ENCODE measurements at places on chromosomes 11 and 22. TPM values are rescaled to one million over a fixed set of nuclear protein-coding genes. Genes with fewer than 3 reads are reported as not detected.
A peak's percentile ranks its signal among the peaks of the same experiment; 100 is the strongest.

OR51E2 gene
- total RNA-seq: not detected

FGF19 gene
- total RNA-seq: not detected

UBQLNL gene
- total RNA-seq: 4.3 TPM

PRR33 gene
- total RNA-seq: not detected

DNA sequence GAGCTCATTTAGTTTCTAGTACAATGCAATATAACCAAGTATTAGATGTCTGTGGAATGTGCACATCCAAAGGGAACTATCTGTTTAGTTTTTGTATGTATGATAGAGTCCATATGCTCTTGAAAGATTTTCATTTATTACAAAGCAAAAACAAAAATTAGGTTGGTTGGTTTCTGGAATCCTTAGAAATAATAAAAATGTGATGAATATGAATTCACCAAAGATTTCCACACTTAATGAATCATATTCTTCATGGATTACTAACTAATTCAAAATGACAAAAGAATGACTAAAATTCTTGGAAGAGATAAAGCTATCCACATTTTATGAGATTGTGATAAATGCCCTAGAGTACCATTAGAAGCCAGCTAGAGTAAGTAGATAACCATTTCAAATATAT, 261.1 kb downstream of the SBF2 start:
- no peak overlapping the region for H3K4me3 ChIP-seq
- no peak for DNase-seq
- H3K27me3 ChIP-seq: no peaks in the 10 kb centered on the region
- no peaks in the 10 kb centered on the region for H3K4me1 ChIP-seq
- H3K36me3 ChIP-seq: no peaks in the 10 kb centered on the region

DNA sequence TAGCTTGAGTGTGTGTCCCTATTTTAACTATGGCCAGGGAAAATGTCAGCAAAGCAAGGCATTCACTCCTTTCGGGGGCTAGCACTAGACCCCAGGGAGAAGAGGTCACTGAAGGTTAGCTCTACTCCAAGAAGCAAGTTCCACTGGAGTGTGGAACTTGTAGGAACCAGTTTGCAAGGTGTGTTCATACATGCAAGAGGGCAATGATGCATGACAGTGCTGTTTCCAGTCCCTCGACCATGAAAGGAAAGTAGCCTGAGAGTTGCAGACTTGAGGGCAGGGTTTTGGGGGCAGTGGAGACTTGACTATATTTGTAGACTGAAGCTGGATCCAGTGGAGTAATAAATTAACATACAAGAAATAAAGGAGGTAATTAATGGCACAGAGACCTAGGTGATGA, 21.6 kb upstream of the SLC36A4 start:
- H3K27ac ChIP-seq: no peak overlapping the region
- no peaks in the 10 kb centered on the region for H3K27me3 ChIP-seq
- no peak overlapping the region for H3K4me3 ChIP-seq
- no peak for DNase-seq
- peaks cover 13% of the 10 kb centered on the region for H3K4me1 ChIP-seq
- no peaks in the 10 kb centered on the region for H3K36me3 ChIP-seq

- H3K4me1 ChIP-seq: peaks cover 6% of the 10 kb centered on the region
- H3K27me3 ChIP-seq: no peaks in the 10 kb centered on the region
- no peaks in the 10 kb centered on the region for H3K36me3 ChIP-seq
- H3K27ac ChIP-seq: no peak overlapping the region
Measured at GRCh38 chr11:8330404-8330803, 66.7 kb upstream of the LMO1 start.

GRCh38 chr22:44574057-44574639, 76.1 kb upstream of the RTL6 start:
- H3K27me3 ChIP-seq: no peaks in the 10 kb centered on the region
- peak; percentile 32 for DNase-seq
- H3K4me3 ChIP-seq: no peak overlapping the region
- H3K4me1 ChIP-seq: peaks cover 7% of the 10 kb centered on the region
- no peaks in the 10 kb centered on the region for H3K36me3 ChIP-seq

GRCh38 chr22:49962012-49962750, 1.6 kb downstream of the PIM3 start:
- DNase-seq: peak; percentile 86
- H3K4me1 ChIP-seq: peaks cover 63% of the 10 kb centered on the region
- H3K36me3 ChIP-seq: peaks cover 10% of the 10 kb centered on the region

DNA sequence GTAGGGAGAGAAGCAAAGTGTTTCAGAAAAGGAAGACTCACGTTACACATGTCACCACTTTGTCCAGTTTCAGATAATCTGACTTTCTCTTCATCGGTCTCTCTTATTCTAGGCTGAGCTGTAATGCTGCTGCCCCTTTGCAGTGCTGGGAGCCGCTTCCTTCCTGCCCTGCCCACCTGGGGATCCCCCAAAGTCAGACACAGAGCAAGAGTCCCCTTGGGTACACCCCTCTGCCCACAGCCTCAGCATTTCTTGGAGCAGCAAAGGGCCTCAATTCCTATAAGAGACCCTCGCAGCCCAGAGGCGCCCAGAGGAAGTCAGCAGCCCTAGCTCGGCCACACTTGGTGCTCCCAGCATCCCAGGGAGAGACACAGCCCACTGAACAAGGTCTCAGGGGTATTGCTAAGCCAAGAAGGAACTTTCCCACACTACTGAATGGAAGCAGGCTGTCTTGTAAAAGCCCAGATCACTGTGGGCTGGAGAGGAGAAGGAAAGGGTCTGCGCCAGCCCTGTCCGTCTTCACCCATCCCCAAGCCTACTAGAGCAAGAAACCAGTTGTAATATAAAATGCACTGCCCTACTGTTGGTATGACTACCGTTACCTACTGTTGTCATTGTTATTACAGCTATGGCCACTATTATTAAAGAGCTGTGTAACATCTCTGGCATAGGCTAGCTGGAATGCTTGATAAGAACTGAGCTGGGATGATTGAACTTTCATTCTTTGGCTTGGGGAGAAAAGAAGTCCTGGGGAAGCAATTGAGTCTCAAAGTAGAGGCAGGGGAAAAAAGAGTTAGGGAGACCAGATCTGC, 31.2 kb upstream of the SMIM35 start:
- no peaks in the 10 kb centered on the region for H3K27me3 ChIP-seq
- no peak overlapping the region for H3K4me3 ChIP-seq
- no peaks in the 10 kb centered on the region for H3K36me3 ChIP-seq

DNA sequence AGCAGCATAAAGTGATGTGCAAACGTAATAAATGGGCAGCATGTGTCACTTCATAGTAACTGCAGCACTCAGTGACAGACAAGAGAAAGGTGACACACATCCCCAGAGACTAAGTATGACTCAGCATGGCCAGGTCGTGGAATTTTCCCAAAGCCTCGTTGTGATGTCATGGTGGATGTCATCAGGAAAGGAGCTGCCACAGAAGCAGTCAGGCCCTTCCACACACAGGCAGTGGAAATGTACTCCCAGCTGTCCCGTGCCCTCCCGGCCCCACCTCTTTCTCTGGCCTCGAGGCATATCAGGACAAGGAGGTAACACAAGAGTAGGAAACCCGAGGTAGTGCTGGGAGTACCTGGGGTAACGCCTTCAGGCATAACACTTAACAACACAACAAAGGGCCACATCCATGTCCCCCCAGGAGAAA, 8.1 kb downstream of the PC start:
- no peaks in the 10 kb centered on the region for H3K27me3 ChIP-seq
- H3K36me3 ChIP-seq: no peaks in the 10 kb centered on the region
- peaks cover 37% of the 10 kb centered on the region for H3K4me1 ChIP-seq
- H3K27ac ChIP-seq: no peak overlapping the region
- no peak overlapping the region for H3K4me3 ChIP-seq

DNA sequence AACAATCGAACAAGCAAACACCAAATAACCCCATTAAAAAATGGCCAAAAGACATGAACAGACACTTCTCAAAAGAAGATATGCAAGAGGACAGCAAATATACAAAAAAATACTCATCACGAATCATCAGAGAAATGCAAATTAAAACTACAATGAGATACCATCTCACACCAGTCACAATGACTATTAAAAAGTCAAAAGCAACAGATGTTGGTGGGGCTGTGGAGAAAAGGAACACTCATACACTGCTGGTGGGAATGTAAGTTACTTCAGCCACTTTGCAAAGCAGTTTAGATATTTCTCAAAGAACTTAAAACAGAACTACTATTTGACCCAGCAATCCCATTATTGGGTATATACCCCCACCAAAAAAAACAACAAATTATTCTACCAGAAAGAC, 51.3 kb upstream of the FLI1 start:
- no peak overlapping the region for H3K27ac ChIP-seq
- no peak for DNase-seq
- H3K27me3 ChIP-seq: no peaks in the 10 kb centered on the region
- H3K36me3 ChIP-seq: no peaks in the 10 kb centered on the region
- H3K4me3 ChIP-seq: no peak overlapping the region
- H3K4me1 ChIP-seq: no peaks in the 10 kb centered on the region

- H3K4me1 ChIP-seq: no peaks in the 10 kb centered on the region
- H3K27me3 ChIP-seq: no peaks in the 10 kb centered on the region
- H3K4me3 ChIP-seq: no peak overlapping the region
- no peak overlapping the region for H3K27ac ChIP-seq
- no peak for DNase-seq
- no peaks in the 10 kb centered on the region for H3K36me3 ChIP-seq
Measured at GRCh38 chr11:63802637-63803414, 10.4 kb upstream of the SPINDOC start.

DNA sequence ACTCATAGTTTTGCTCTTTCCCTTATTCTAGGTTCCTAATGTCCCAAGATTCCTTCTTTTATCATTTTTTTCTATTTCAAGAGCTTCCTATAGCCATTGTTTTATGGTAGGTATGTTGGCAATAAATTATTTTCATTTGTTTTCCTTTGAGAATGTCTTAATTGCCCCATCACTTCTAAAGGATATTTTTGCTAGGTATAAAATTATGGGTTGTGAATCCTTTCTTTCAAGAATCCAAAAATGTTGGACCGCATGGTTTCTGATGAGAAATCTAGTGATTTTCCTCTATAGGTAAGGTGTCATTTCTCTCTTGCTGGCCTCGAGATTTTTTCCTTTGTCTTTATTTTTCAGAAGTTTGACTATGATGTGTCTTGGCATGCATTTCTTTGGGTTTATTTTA, 22.3 kb downstream of the RTL6 start:
- DNase-seq: no peak
- H3K4me3 ChIP-seq: no peak overlapping the region
- no peaks in the 10 kb centered on the region for H3K4me1 ChIP-seq
- H3K27ac ChIP-seq: no peak overlapping the region

DNA sequence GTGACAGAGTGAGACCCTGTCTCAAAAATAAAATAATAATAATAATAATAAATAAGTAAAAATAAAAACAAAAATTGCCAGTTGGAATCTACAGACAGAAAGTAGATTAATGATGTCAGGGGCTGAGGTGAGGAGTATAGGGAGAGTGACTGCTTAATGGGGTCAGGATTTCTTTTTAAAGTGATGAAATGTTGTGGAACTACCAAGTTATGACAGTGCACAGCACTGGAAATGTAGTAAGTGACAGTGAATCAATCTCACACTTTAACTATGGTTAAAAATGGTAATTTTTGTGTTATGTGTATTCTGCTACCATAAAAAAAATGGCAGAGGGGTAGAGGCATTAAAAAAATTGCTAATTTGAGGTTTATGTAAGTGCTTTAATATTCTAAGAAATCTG, 87.2 kb downstream of the ATG16L2 start:
- H3K27me3 ChIP-seq: no peaks in the 10 kb centered on the region
- H3K4me3 ChIP-seq: no peak overlapping the region
- no peaks in the 10 kb centered on the region for H3K4me1 ChIP-seq
- no peak for DNase-seq
- no peaks in the 10 kb centered on the region for H3K36me3 ChIP-seq

GRCh38 chr11:81174646-81175330, 1558.9 kb downstream of the FAM181B start:
- H3K4me1 ChIP-seq: no peaks in the 10 kb centered on the region
- H3K27me3 ChIP-seq: no peaks in the 10 kb centered on the region
- no peak overlapping the region for H3K4me3 ChIP-seq
- no peak overlapping the region for H3K27ac ChIP-seq
- no peak for DNase-seq

- DNase-seq: no peak
- no peaks in the 10 kb centered on the region for H3K36me3 ChIP-seq
- no peaks in the 10 kb centered on the region for H3K27me3 ChIP-seq
Measured at GRCh38 chr11:117300773-117301172, 9.6 kb downstream of the BACE1-AS start.

GRCh38 chr11:88886796-88887195, 179.0 kb downstream of the GRM5 start:
- no peaks in the 10 kb centered on the region for H3K4me1 ChIP-seq
- no peak for DNase-seq
- H3K27ac ChIP-seq: no peak overlapping the region
- no peak overlapping the region for H3K4me3 ChIP-seq
- no peaks in the 10 kb centered on the region for H3K27me3 ChIP-seq
- H3K36me3 ChIP-seq: no peaks in the 10 kb centered on the region

DNA sequence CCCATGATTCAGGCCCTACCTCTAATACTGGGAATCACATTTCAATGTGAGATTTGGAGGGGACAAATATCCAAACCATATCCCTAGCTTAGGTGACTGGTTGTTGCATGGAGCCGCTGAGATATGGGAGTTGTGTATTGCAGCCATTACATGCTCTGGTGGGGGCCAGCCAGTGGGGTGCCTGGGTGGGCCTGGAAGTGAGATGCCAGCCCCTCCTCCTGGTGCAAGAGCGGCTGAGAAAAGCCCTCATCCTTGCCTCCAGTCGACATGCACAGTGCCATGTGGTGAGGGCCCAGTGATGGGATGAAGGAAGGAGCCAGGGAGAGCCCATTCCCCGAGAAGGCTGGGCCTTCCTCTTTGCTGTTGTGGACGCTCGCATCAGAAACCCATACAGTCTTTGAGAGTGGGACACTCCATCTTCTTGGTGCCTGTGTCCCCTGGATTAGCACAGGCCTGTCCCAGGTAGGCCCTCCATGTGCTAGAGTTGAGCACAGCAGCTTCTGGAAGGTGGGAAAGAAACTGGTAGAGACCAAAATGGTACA, 1043.0 kb downstream of the TBC1D22A start:
- no peaks in the 10 kb centered on the region for H3K4me1 ChIP-seq
- H3K27me3 ChIP-seq: no peaks in the 10 kb centered on the region
- H3K4me3 ChIP-seq: no peak overlapping the region

- DNase-seq: no peak
- H3K36me3 ChIP-seq: no peaks in the 10 kb centered on the region
- H3K27ac ChIP-seq: no peak overlapping the region
Measured at GRCh38 chr22:23255506-23256170, 75.3 kb downstream of the BCR start.

GRCh38 chr11:130128626-130129025, 31.0 kb upstream of the ST14 start:
- no peaks in the 10 kb centered on the region for H3K36me3 ChIP-seq
- no peaks in the 10 kb centered on the region for H3K4me1 ChIP-seq
- no peak for DNase-seq
- H3K27ac ChIP-seq: no peak overlapping the region
- no peaks in the 10 kb centered on the region for H3K27me3 ChIP-seq
- H3K4me3 ChIP-seq: no peak overlapping the region

DNA sequence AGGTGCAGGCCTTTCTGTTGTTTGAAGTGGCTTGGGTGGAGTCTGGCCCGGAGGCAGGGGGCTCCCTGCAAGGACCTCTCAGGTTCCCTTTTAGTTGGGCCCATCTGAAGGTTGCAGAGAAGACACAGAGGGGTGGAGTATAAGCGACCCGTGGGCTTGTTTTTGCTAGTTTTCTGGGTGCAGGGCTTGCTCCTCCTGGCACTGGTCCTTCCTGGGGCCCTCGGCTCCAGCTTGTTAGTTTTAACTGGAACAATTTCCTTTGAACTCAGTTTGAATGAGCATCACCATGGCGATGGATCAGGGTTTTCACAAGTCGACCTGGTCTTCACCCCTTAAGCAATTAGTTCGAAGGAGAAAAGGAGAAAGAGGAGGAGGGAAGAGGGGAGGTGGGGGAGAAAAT, 28.5 kb upstream of the OAF start:
- H3K36me3 ChIP-seq: no peaks in the 10 kb centered on the region
- peaks cover 59% of the 10 kb centered on the region for H3K4me1 ChIP-seq
- H3K27me3 ChIP-seq: no peaks in the 10 kb centered on the region
- DNase-seq: peak; percentile 7

All from body of pancreas (tissue), 4 donors.